Stimulated activated CD4-positive, alpha-beta T cell treated with anti-CD3 and anti-CD28 coated beads, TNF-alpha, amount 100 ng/mL, for 24 hours (primary cell): ENCODE measurements at places on chromosomes 5 and 9.

DNA sequence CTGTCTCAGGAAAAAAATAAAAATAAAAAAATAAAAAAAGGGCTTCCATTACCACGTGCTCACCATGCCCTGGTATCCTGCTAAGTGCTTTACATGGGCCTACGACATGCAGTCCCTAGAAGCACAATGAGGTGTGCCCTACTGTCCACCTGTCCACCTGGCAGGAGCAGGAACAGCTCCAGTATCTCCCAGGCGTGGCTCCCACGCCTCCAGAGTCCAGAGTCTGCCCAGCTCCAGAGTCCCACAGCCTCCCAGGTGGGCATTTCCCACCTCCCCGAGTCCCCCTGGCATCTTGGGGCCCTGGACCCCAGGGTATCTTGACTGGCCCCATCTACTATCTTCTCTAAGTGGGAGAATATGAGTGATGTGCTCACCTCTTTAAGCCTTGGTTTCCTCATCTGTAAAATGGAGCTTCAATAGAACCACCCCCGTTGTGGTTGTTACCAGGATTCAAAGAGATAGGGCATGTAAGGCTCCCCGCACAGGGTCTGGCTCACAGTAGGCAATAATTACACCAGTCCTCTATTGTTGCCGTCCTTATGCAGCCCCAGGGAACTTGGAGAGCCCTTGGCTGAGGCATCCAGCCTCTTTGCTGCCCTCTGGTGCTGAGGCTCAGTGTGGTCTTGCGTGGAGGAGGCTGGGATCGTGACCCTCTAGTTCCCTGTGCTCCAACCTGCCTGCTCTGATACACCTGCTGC is 8.9 kb downstream of the CXCL14 start:
- DNase-seq: no peak

- no peak for DNase-seq
Measured at GRCh38 chr5:118115791-118116190, 872.6 kb downstream of the DTWD2 start.

GRCh38 chr9:109477258-109478050 is 20.7 kb downstream of the PTPN3 start:
- DNase-seq: no peak

DNA sequence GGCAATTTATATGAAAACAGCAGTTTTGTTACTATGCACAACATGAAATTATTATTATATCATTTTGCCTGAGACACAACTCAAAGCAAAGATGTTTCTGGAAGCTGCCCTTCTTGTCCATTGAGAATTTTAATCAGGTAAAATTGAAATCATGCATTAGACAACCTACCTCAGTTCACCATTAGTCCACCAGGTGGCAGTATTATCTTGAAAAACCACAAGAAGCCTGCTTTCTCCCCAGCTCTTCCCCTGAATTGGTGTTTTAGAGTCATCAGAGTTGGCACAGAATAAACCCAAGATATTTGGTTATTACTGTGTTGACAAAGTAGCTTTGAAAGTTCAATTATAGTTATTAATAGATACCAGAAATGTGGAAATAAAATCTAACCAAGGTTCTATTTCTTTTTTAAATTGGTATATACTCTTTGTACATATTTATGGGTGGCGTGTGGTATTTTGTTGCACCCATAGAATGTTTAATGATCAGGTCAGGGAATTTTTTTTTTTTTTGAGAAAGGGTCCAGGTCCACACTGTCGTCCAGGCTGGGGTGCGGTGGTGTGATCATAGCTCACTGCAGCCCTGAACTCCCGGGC is 25.7 kb downstream of the UTP15 start:
- peak; percentile 59 for DNase-seq

DNA sequence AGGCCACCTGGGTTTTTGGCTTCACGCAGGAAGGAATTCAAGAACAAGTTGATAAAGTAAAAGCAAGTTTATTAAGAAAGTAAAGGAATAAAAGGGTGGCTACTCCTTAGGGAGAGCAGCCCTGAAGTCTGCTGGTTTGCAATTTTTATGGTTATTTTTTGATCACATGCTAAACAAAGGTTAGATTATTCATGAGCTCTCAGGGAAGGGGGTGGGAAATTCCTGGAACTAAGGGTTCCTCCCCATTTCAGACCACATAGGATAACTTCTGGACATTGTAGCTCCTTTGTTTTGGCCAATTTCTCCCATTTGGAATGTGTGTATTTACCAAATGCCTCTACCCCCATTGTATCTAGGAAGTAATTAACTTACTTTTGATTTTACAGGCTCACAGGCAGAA is 63.9 kb upstream of the SYK start:
- no peak for DNase-seq

DNA sequence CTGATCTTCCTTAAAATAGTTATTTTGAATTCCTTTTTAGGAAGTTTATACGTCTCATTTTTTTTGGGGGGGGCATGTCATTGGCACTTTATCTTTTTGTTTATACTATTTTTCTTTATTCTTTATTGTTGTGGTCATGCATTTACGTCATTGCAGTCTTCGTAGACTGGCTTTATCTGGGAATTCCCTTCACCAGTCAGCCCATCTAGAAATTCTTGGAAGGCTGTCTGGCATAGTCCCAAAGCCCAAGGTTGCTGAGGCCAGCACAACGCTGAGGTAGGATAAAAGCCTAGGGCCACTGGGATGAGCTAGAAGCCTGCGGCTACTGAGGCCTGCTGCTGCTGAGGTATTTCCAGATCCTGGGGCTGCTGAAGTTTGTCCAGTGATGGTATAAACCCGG is 121.5 kb downstream of the ISOC1 start:
- DNase-seq: no peak

- no peak for DNase-seq
Measured at GRCh38 chr5:117488976-117489500, 914.4 kb upstream of the SEMA6A start.
